ENCODE measurements at places on chromosomes 7 and 10.

DNA sequence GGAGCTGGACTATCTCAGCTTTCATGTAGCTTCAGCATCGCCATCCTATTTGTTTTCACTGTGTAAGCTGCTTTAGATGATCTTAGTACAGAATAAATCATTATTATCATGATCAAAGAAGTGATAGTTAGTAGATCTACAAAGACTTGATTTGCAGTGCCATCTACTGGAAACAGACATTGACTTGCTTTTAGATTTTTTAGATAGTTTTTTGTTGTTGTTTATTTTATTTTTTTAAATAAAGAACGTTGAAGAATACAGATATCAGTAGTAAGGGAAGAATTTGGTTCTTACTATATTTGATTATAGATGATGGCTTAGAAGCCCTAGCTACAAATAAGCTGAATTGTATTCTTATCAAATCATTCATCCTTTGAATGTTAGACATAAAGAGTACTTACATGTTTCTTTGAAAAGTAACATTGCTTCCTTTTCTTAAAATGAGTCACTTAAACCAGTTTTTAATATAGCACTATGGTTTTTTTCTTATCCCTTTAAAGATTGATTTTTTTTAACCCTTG lies 6.3 kb upstream of the SFMBT2 start:
- no peak for DNase-seq

GRCh38 chr7:91543646-91544045 lies 279.4 kb downstream of the FZD1 start:
- DNase-seq, result no peak

DNA sequence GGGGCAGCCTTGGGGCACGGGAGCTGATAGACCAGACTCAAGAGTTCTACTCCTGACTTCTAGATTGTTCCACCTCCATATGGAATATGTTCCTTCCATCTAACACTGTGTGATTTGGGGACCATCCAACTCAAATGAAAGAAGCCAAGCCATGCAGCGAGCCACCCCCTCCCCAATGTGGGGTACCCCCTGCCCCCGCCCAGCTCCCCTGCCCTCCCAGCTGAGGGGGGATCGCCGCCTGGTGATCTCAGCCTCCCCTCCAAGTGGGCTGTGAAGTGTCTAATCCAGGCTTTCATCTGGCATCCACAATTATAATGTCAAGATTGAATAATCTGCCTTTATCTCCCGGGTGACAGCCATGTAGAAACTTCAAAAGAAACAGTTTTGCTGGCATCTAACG lies 246.1 kb downstream of the RPS24 start:
- no peak for DNase-seq

DNA sequence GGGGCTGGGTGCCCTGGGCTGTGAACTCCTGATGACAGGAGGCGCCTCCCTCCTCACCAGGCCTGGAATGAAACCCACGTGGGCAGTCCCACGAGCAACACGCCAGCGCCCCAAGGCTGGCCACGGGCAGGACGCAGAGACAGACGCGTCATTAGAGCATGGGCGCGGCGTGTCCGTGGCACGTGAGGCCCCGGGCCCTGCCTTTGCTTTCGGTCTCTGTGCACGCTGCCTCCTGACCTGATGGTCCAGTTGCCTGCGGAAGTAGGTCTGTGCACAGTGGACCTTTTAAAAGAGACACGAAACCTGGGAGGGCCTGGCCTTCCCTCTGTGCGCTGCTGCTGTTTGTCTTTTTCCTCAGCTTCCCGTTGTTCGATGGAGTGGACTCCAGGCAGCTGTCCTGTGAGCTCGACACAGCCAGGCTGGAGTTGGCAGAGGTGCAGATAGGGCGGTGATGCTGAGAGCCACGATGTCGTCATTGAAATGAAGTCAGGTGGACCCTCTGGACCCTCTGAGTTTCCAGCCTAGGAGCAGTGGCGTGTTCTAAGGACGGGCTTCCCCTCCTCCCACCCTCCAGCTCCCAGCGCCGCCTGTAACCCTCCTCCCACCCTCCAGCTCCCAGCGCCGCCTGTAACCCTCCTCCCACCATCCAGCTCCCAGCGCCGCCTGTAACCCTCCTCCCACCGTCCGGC lies 40.1 kb upstream of the CFAP46 start:
- DNase-seq, result no peak

GRCh38 chr10:6044751-6045313 lies 17.3 kb downstream of the IL2RA start:
- no peak for DNase-seq

GRCh38 chr10:88076027-88076880 lies 212.8 kb downstream of the PTEN start:
- DNase-seq, result no peak

- no peak for DNase-seq
Measured at GRCh38 chr10:62159351-62159750, 109.3 kb downstream of the RTKN2 start.
